ENCODE measurements at places on chromosomes 5 and 9.

DNA sequence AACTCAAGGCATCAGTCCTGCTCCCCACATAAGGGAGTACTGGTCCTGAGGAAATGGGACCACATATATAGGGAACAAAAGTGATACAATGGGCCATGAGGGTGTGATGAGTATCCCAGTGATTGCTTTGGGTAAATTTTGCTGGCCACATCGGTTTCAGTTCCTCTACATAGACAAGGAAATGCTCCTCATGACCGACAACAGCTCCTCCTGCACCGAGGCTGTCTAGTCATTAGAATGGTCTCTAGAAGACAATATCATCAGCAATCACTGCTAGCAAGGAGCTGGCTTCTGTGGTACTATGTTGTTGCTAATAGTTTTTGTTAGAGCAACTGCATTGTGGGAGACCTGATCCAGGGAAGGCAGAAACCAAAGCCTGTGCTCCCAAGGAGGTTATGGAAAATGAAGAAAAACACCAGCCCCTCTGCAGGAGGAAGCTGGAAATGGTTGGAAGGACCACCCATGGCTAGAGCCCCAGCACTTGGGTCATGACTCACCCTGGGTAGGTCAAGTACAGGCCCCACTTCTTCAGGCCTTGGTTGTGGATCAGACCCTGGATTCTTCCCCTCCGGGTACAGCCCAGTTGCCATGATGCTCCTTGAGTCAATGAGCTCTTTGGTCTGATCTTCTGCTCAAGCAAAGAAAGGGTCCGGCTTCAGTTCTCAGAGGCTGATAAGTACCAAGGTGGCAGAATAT is 3.4 kb upstream of the CTSL start:
- DNase-seq, result no peak

DNA sequence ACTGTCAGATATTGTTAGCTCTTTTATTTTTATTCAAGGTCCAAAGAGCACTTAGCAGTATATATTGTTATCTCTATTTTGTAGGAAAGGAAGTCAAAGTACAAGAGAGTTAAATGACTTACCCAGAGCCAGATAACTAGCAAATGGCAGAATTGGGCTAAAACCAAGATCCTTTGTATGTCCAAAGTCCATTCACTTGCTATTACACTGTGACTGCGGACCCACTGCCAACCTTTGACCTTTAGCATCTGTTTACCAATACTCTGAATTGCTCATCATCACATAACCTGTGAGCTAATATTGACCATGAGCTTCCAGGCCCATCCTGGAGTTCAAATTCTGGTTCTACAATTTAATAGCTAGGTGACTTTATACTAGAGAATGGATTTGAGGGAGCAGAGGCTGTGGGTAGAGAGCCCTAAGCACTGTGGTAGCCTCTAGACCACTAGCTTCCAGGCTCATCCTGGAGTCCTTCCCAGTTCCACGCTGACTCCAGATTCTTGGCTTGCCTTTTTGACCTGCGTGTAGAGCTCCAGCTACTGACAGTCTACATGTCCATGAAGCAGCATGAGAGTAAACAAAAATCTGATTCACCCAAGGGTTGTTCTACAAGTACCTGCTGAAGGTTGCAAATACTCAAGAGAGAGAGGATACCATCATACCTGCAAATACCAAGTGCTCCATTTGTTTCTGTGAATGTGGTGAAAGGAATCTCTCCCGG is 424.0 kb downstream of the SH3GL2 start:
- DNase-seq, result no peak

DNA sequence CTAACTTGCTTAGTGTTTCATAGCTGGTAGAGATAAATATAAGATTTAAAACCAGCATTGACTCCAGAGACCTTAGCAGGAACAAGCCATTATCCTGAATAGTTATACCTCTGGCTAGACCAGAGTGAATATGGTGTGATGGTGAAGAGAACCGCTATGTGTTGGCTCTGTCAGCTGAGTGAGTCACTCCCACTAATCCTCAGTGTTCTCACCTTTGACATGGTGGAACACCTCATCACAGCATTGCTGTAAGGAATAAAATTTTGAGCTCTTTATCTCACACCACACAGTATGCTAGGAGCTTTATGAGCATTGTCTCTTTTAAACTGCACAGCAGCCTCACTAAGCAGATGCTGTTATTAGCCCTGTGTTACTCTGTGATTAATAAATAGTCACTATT is 90.7 kb upstream of the DHFR start:
- no peak for DNase-seq

DNA sequence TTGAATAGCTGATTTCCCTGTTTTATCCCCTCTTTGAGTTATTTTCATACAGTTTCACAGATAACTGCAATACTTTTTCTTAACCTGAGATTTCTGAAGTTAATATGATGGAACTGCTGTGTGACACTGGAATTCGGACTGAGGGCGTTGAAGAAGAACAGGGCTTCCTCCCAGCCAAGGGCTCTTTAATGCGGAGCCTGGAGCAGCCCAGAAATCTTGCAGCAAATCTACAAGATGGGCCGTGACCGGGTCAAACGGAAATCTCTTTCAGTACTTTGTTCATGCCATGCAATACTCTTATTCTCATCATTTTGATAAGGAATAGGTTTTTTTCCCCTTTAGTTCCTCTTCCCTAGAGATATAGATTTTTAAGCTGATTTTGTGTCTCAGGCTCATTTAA is 236.8 kb upstream of the IRX4 start:
- DNase-seq, result no peak

DNA sequence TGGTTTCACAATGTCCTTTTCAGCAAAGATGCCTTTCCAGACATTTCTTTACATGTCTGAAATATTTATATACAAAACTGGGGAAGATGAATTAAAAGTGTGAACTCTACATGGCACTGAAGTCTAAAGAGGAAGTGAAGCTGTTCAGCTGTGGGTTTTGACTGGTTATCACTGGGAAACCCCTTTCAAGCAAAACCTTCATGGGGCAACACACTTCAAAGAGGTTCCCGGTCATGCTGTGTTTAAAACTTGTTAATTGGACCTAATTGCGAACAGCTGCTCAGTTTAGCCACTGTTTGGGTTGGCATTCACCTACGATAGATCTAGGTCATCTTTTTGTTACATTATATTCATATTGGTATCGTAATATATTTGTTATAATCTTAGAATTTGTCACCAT is 20.0 kb upstream of the GDNF start:
- no peak for DNase-seq

GRCh38 chr5:132464156-132464939 is 26.2 kb downstream of the IRF1 start:
- DNase-seq, result no peak

GRCh38 chr5:81359108-81359507 is 34.8 kb downstream of the ACOT12 start:
- no peak for DNase-seq

DNA sequence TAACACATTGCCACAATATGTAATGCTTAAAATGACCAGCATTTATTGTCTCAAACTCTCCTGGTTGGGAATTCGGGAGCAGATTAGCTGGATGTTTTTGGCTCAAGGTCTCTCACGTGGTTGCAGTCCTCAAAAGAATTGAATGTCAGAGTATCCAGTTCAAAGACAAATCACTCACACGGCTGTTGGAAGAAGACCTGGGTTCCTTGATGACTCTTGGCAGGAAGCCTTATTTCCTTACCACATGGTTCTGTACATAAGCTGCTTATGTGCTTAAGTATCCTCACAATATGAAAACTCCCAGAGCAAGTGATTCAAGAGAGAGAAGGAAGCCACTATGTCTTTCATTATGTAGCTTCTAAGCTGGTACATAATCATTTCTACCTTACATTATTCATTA is 230.3 kb upstream of the PTPRD start:
- DNase-seq, result no peak

DNA sequence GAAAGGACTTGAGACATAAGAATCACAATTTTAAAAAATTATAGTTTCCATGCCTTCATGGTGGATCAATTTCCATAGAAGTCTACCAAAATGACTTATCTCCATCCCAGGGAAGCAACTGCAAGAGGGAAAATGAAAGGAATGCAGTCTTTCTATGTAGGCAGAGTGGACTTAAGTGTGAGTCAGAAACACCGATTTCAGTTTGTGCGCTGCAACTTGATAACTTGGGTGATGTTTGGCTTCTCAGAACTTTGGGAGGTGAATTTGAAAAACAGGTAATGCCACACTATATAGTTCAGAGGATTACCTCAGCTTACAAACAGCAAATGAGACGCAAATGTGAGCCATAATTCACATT is 708 bp upstream of the CSNK1G3 start:
- DNase-seq, result no peak

DNA sequence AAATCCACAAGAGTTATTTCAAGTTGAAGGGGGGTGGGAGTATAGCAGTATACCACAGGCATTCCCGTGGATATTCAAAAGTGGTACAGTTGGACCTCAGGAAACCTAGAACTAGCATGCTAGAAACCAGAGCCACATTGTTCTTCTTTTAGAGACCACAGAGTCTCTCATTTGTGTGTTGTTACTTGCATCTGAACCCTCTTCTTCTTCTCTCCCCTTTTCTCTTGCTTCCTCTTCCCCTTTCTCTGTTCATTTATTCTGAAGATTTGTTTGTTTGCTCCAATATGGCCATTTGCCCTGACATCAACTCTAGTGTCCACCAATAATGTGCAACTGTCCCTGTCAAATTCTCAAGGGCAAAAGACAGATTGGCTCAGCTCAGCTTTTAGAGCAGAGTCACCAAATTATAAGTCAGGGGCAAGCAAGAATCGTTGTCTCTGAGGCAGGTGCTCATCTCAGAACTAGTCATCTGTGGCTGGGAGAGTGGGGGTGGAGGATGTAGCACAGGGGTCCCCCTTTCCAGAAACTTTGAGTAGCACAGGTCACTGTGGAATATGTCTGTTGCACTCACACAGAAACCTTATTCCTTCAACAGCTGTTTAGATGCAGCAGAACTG is 321.1 kb downstream of the ARRDC3 start:
- DNase-seq, result no peak

DNA sequence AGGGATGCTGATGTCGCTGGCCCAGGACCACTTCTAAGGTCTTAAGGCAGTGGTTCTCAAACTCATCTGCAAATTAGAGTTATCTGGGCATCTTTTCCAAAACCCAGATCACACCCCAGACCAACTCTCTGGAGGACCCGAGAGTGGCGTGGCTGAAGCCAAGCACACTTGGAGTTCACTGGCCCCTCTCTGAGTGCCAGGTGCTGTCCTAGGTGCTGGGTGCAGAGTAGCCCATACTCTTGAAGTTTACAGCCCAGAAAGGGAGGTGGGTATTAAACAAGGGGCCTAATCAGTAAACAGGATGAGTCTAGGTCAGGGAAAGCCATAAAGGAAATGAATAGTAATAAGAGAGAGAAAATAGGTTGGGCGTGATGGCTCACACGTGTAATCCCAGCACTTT is 17.6 kb downstream of the CAMK2A start:
- no peak for DNase-seq

DNA sequence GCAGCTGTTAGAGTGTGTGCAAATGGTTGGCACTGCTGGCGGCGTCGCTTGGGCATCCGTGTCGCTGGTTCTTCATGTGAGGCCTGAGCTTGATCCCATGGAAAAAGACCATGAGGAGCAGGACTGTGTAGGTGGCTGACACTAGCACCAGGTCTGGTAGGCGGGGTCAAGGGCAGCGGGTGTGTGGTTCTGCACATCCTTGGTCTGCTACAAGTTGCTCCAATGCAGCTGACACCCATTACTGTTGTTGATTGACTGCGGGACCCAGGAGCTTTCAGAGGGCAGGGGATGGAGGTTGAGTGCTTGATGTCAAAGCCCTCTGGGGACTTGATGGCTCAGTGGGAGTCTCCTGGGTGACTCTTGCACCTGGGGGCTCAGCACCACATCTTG is 29.0 kb upstream of the PITX1 start:
- DNase-seq, result no peak

- DNase-seq, result no peak
Measured at GRCh38 chr5:40614466-40614865, 65.2 kb upstream of the PTGER4 start.

GRCh38 chr5:37767251-37767650 is 72.6 kb downstream of the GDNF start:
- no peak for DNase-seq

DNA sequence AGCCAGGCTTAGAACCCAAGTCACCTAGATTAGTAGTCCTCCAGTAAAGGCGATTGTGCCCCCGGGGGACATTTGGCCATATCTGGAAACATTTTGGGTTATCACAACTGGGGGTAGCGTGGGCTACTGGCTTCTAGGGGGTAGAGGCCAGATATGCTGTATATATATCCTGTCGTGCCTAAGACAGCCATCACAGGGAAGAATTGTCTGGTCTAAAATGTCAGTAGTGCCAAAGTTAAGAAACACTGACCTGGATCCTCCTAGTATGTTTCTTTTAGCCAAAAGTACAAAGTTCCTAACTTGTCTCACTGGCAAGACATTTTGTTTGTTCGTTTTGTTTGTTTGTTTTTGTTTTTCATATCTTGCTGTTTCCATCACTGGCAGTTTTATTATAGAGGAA is 13.8 kb downstream of the RABEPK start:
- DNase-seq, result no peak

DNA sequence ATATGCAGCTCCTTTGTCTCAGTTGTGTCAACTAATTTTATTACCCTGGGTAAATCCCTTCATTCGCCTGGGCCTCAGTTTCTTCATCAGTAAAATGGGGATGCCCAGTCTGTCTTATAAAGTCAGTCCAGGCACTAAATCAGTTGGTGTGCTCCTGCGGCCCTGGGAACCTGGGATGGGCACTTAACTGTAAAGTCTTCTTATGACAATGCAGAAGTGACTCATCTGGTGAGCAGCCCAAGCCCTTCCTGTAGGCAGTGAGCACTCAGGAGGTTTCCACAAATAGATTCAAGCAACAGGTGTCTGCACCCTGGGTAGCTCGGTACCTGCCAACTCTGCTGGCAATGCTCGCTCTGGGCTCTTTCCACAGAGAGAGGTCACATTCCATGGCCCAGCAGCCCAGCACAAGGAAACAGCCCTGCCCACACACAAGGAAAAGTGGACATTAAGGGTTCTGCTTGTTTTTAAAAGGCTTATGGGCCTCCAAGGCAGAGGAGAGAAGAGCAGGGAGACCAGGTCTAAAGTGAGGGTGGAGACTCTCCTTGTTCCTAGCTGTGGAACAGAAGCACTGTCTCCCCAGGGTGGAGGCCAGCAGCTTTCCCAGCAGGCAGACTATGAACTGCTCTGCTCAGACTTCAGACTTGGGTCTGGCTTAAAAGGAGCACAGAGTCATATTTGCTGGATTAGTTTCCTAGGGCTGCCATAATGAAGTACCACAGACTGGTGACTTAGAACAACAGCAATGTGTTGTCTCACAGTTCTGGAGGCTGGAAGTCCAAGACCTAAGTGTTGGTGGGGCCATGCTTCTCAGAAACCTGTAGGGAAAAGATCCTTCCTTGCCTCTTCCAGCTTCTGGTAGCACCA is 89.7 kb upstream of the ADRA1B start:
- DNase-seq, result peak; percentile 41

DNA sequence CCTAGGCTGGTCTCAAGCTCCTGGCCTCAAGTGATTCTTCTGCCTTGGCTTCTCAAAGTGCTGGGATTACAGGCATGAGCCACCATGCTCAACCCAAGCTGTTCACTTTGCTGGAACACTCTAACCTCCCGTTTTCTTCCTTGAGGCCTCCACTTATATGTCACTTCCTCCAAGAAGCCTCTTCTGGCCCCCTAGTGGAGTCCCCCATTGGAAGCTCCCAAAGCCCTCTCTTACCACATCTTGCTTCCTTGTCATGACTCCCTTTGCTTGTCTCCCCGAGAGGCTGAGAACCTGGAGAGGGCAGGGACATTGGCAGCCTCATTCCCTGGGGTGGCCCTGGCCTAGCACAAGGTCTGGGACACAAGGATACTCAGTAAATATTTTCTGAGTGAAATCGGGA is 80.8 kb downstream of the PDE6A start:
- DNase-seq, result no peak

Measured in 8988T (cell line).